ENCODE measurements at places on chromosomes 5 and 9.

DNA sequence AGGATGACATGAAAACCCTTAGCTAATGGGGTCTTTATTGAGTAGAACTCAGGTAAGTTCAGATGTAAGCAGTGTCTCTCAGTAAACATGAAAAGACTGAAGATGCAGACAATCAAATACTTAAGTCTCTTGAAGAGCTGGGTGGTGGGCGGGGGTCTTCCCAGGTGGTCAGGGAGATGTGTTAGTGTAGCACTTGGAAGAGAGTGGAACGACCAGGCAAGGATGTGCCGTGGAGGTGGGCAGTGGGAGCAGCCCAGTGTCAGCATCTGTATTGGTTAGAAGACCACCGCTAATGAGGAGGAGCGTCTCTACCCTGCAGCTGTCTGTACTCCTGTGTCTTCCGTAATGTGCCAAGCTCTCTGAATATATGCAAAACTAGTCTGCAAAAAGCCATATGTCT is 4.4 kb downstream of the S1PR3 start:
- DNase-seq = no peak

GRCh38 chr5:39469176-39469575 is 44.4 kb upstream of the DAB2 start:
- no peak for DNase-seq

DNA sequence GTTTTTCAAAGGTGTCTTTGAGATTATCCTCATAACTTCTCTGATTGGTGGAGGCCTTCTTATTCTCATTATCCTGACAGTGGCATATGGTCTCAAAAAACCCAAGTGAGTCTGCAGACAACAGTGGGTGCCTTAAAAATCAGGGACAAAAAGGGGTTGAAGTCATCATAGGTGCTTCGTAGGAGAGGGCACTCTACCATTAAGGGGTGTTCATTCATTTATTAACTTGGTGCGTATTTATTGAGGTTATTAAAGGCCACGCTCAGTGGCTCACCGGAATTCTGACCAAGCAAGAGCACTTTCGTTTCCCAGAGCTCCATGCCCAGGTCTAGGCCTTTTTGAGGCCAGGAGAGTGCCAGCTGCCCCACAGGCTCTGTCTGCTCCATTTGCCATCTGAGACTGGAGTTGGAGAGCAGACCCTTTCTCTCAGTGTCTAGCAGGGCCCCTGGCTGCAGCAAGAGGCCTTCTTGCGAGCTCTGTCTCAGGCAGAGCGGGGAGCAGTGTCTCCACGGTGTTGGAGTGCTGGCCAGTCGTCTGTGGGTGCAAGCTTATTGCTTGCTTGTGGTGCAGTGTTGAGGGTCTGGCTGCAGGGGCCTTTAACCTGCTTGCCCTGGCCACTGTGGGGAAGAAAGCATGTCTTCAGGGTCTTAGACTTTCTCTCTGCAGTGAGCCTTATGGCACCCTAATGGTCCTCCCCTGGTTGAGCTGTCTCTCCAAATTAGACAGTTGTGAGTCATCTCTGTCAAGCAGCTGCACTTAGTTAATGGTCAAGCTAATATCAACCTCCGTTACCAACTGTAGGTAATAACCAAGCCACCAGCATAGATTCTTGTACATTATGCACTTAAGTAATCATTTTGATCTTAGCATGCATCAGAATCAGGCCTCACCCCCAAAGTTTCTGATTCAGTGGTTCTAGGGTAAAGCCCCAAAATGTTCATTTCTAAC is 62.6 kb downstream of the IL31RA start:
- no peak for DNase-seq

DNA sequence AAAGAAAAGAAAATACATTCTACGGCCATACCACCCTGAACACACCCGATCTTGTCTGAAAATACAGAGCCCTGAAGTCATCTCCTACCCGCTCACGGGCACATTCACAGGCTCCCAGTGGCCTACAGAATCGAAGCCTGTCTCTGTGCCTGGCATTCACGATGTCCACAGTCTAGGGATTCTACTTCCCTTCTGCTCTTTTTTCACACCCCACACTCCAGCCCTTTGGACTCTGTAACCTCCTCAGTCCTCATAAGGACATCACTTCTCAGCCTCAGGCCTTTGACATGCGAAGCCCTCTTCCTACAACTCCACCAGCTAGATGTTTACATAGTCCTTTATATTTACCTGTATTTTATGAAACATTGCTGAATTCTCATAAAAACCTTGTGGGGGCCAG is 77.8 kb downstream of the CSNK1A1 start:
- DNase-seq = no peak

GRCh38 chr5:66655395-66656324 is 59.5 kb downstream of the MAST4 start:
- DNase-seq = no peak

GRCh38 chr9:101119206-101119819 is 90.8 kb downstream of the PLPPR1 start:
- no peak for DNase-seq

- DNase-seq = peak; percentile 34
Observed at GRCh38 chr9:83620841-83621636, 1.9 kb upstream of the IDNK start.

DNA sequence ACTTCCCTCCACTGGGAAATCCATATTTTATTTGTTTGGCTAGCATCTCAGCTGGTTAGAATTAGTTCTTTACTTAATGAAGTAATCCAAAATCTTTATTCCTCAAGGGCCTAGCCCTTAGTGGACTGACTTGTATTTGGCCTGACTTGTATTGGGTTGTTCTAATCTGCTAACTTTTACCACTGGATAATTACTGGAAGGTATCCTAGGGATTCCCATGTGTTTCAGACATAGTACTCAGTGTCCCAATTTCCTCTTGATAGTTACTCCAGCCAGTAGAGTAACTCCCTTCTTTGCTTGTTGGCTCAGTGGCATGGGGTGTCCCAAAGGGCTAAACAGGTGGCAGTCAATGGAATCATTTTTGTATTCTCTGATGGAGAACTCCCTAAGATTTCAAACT is 156.0 kb downstream of the DCP2 start:
- DNase-seq = no peak

DNA sequence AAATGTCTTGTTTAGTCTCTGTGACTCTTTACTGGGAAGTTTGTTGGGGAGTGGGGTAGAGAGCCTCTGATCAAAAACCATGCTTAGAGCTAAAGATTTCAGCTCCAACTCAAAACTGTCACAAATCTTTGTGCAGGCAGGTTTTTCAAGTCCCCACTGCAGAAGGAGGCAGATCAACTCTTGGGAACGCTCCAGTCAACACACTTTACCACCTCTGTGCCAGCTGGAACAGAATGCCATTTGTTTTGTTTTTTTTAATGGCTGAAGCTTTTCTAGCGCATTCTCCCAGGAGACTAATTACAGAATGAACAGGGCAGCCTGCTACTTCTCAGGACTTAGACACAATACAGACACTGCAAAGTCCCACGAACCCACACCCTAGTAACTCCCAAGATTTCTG is 17.9 kb upstream of the LHX6 start:
- DNase-seq = no peak

- DNase-seq = no peak
Observed at GRCh38 chr5:61142391-61142790, 19.9 kb downstream of the SMIM15 start.

DNA sequence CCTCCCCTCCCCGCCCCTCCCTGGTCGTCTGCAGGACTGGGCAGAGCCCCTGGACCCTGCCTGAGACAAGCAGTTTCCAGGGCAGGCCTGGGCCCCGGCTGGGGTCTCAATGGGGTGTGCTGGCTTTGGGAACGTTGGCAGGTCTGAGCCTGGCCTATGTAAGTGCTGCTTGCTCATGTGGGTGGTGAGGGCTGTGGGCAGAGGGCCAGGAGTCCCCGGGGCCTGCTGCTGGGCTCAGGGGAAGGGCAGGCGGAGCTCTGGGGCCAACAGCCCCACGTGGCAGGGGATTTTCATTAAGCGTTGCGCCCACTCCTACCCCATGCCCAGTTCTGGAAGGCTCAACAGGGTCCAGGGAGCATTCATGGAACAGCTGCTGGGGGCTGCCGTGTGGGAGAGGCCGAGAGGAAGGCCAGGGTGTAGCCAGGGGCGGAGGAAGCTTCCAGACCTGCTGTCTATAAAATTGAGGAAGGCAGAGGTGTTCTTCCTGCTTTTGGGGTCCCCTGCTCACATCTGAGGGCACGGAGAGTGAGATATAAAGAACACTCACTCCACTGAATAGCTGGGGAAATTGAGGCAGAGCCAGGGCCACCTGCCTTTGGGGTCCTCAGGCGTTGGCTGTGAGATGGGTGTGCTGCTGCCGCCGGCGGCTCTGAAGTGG is 32.5 kb downstream of the RXRA start:
- no peak for DNase-seq

DNA sequence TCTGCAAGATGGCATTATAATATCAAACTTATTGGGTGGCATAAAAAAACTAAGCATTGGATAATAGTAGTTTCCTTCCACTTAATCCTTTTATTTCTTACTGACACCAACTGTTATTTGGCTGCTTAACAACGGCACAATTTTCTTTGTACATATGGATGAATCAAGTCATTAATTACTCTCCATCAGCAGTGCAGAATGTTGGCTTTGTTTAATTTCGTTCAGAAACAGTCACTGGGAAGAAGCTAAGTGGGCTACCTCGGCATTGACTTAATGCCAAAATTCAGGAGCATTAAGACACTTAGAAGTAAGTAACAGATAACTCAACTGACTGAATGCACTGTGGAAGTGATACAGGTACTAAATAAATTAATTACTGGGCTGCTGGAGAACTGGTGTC is 460.4 kb downstream of the CTNND2 start:
- DNase-seq = no peak

DNA sequence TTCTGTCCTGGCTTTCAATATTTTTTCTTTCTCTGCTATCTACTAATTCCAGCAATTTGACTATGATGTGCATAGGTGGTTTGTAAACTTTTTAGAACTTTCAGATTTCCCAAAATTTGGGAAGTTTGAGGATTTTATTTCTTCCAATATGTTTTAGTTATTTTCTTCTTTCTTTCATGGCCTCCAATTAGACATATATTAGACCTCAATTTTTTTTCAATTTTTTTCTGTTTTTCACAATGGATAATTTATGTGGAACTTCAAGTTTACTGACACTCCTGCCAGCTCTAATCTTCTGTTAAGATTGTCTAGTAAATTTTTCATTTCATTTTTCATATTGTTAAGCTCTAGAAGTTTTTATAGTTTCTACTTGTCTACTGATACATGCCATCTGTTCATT is 163.3 kb downstream of the SAXO1 start:
- DNase-seq = no peak

DNA sequence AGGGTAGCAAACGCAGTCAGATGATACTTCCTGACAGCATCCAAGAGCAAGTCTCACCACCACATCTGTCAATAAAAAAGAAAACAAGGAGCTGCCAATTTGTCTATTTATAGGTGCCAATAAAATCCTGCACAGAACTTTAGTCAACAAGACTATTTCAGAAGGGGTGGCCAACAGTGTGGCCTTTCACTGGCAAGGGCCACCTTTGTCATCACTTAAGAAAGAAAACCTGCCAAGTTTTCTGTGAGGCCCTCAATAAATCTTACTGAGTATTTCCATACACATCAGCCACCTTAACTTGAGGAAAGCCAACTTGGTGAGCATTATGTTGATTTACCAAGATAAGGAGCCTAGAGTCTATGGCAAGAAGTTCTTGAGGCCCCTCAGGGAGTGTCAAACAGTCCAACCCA is 312.3 kb downstream of the ENC1 start:
- no peak for DNase-seq

- no peak for DNase-seq
Observed at GRCh38 chr5:135729321-135729786, 105.1 kb upstream of the SLC25A48 start.

GRCh38 chr9:35731415-35732184 is 395 bp downstream of the TLN1 start:
- no peak for DNase-seq

- no peak for DNase-seq
Observed at GRCh38 chr9:8491563-8491962, 692.0 kb upstream of the DMAC1 start.

- no peak for DNase-seq
Observed at GRCh38 chr5:122500245-122501088, 188.4 kb downstream of the SNCAIP start.

- no peak for DNase-seq
Observed at GRCh38 chr5:16065831-16066230, 113.8 kb downstream of the MARCHF11 start.

DNA sequence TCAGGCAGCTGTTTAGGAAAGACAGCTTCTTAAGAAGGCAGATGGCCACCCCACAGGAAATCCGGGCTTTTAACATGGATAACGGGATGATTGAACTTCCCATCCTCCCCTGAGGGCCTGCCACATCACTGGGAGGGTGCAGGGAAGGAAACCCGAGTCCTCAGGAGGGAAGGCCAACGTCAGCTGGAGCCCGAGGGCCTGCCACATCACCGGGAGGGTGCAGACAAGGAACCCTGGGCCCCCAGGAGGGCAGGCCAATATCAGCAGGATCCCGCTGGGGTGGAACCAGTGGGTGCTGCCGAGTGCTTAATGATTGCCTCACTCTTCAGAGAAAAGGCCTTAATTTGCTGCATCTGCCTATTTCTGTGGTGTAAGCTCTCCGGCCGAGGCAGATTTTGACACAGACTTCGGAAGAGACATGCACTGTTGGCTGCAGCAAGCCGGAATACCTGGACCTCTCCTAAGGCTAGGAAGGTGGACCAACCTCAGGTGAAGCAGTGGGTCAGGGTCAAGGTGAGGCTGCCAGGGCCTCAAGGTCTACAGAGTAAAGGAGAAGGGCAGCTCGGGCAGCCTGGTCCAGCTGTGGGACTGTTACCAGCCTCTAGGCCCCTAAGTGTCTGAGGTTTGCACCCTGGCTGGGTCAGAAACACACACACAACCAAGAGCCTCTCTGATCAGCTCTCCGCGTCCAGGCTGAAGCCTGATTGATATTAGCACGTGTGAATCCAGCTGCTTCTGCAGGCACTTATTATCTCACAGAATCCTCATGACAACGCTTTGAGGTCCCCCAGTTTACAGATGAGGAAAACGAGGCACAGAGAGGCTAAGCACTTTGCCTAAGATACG is 14.8 kb upstream of the COL5A1 start:
- no peak for DNase-seq

GRCh38 chr5:146548781-146549449 is 32.9 kb upstream of the GPR151 start:
- no peak for DNase-seq

DNA sequence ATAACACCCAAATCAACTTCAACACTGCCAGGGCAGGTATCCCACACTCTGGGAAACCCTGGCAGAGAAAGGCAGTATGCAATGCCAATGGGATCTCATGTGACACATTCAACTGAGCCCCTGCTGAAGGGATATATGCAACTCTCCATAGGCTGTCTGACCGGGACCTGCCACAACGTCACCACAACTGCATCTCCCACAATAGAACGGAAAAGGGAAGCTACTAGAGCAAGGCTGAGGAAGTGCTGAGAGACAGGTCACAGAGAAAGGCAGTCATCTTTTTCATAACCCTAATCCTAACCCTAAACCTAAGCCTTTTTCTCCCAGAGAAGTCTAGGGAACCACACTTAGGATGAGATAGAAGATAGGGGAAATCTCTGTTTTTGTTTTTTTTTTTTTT is 345.9 kb upstream of the CD180 start:
- no peak for DNase-seq
